MCF 10A (cell line): ENCODE measurements at places on chromosomes 4 and X. TPM values are rescaled to one million over a fixed set of nuclear protein-coding genes. Genes with fewer than 3 reads are reported as not detected.

DNA sequence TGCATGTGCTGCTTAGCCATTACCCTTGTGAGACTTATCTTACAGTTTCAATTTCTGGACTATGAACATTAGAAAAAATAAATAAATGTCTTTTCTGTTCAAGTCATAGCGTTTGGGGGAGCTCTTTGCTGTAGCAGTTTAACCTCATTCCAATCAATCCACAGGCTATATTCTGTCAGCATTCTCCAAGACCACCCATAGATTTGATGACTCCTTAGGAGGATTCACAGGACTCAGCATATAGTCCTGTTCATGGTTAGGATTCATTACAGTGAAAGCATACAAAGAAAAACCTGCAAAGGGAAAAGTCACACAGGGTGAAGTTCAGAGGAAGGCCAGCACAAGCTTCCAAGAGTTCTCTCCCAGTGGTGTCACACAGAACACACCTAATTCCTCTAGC is 180.5 kb downstream of the ADAMTS3 start:
- peaks cover 6% of the 10 kb centered on the region for H3K4me1 ChIP-seq
- H3K4me3 ChIP-seq = no peak overlapping the region
- no peak for DNase-seq
- no peak overlapping the region for H3K27ac ChIP-seq
- H3K27me3 ChIP-seq = no peaks in the 10 kb centered on the region

- peaks cover 35% of the 10 kb centered on the region for H3K4me1 ChIP-seq
- H3K4me3 ChIP-seq = peak overlapping the region; percentile 25
- H3K36me3 ChIP-seq = peaks cover 9% of the 10 kb centered on the region
- H3K27me3 ChIP-seq = no peaks in the 10 kb centered on the region
- peak overlapping the region; percentile 59 for H3K27ac ChIP-seq
- DNase-seq = peak; percentile 53
These were observed 325.2 kb downstream of the CAMK2D start for GRCh38 chr4:113436360-113436759.

DNA sequence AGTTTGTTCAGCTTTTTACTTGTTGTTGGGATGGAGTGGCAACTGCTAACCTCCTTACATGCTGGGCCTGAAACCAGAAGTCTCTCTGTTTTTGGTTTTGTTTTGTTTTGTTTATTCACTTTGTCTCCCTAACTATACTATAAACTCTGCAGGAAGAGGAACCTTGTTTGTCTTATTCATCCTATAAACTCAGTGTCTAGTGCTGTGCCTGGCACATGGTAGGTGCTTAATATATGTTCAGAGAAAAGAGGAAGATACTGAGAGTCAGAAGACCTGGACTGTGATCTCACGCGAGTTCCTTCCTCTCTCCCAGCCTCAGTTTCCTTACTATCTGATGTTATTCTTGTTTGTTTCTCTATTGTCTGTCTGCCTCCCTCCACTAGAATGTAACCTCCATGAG is 71.3 kb downstream of the PRPS1 start:
- no peak overlapping the region for H3K4me3 ChIP-seq
- peak overlapping the region; percentile 46 for H3K27ac ChIP-seq
- H3K36me3 ChIP-seq = peaks cover 4% of the 10 kb centered on the region

GRCh38 chrX:68942840-68943239 is 114.0 kb downstream of the EFNB1 start:
- DNase-seq = no peak
- peaks cover 64% of the 10 kb centered on the region for H3K27me3 ChIP-seq
- H3K4me1 ChIP-seq = peaks cover 7% of the 10 kb centered on the region
- H3K4me3 ChIP-seq = no peak overlapping the region

GRCh38 chrX:30304866-30305265 is 4.3 kb downstream of the NR0B1 start:
- H3K4me3 ChIP-seq = no peak overlapping the region
- peaks cover 17% of the 10 kb centered on the region for H3K27me3 ChIP-seq
- no peaks in the 10 kb centered on the region for H3K36me3 ChIP-seq
- no peak overlapping the region for H3K27ac ChIP-seq
- H3K4me1 ChIP-seq = peaks cover 23% of the 10 kb centered on the region

- DNase-seq = no peak
- H3K27ac ChIP-seq = no peak overlapping the region
- peaks cover 6% of the 10 kb centered on the region for H3K4me1 ChIP-seq
- H3K36me3 ChIP-seq = peaks cover 38% of the 10 kb centered on the region
- no peak overlapping the region for H3K4me3 ChIP-seq
- no peaks in the 10 kb centered on the region for H3K27me3 ChIP-seq
These were observed 26.4 kb downstream of the PRIMPOL start for GRCh38 chr4:184675821-184676492.

DNA sequence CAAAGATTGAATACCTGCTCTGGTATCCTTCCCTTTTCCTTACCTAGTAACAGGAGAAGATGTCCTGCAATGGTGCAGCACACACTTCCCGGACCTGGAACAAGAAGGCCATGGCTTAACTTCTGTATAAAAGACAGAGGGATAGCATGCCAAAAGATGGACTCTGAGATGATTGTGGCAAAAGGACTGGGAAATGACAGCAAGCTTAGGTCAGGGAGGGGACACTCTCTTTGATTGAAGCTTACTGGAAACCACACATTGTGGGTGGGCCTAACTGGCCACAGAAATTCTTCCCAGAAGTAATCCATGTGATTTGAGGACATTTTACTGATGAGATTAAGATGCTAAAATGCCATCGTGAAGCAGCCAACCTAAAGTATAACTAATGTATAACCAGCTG is 71.0 kb upstream of the OTUD4 start:
- DNase-seq = no peak
- no peaks in the 10 kb centered on the region for H3K27me3 ChIP-seq
- no peak overlapping the region for H3K27ac ChIP-seq
- H3K4me3 ChIP-seq = no peak overlapping the region
- no peaks in the 10 kb centered on the region for H3K36me3 ChIP-seq
- no peaks in the 10 kb centered on the region for H3K4me1 ChIP-seq

- DNase-seq = peak; percentile 52
- no peaks in the 10 kb centered on the region for H3K27me3 ChIP-seq
- H3K36me3 ChIP-seq = peaks cover 39% of the 10 kb centered on the region
- H3K4me3 ChIP-seq = peak overlapping the region; percentile 79
These were observed 1.2 kb downstream of the TFE3 start for GRCh38 chrX:49041744-49042580.

GRCh38 chrX:146054311-146054710 is 236.7 kb downstream of the SLITRK2 start:
- H3K27ac ChIP-seq = no peak overlapping the region
- DNase-seq = no peak
- H3K4me1 ChIP-seq = peaks cover 29% of the 10 kb centered on the region
- H3K27me3 ChIP-seq = no peaks in the 10 kb centered on the region
- H3K36me3 ChIP-seq = no peaks in the 10 kb centered on the region
- no peak overlapping the region for H3K4me3 ChIP-seq

DNA sequence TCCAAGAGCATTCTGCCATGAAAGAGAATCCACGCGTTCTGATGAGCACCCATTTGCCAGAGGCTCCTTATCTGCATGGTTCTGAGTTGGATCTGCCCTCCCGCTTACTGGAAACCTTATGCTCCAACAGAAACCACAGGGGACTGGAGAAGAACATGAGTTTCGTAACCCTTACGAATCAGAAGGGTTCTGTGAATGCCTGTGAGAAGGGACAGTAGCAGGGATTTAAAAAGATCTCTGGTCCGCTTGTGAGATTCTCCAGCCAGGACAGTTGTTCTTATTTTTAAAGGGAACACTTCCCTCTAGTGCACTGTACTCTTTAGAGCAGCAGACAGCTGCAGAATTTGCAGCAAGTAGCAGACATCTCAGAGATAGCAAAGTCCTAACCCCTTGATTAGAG is 22.5 kb upstream of the CENPU start:
- peaks cover 30% of the 10 kb centered on the region for H3K4me1 ChIP-seq
- peaks cover 92% of the 10 kb centered on the region for H3K36me3 ChIP-seq
- H3K27me3 ChIP-seq = no peaks in the 10 kb centered on the region

Gene LDB2
- not detected in 2 replicates for total RNA-seq

DNA sequence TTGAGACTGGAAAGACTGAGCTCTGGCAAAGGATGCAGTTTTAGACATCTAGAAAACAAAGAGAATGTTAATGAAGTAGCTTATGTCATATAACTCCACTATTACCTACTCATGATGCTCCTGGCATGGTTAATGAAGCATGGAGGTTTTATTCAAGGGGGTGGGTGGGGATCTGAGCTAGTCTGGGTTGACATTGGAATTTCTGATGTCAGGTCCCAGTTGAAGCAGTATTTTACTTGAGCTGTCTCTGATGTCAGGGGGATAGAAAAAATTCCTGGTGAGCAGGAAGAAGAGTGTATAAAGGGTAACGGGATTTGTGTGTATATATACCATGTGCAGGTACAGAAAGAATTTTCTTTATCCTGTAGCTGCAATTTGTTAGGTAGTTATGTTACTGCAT is 102.0 kb downstream of the ELOVL6 start:
- H3K27me3 ChIP-seq = no peaks in the 10 kb centered on the region
- DNase-seq = no peak
- H3K4me3 ChIP-seq = no peak overlapping the region
- H3K27ac ChIP-seq = no peak overlapping the region

Gene KLF8
- total RNA-seq = 12.6 and 14.0 TPM in 2 replicates

Gene CPZ
- not detected in 2 replicates for total RNA-seq

- H3K27me3 ChIP-seq = no peaks in the 10 kb centered on the region
- H3K27ac ChIP-seq = no peak overlapping the region
- no peak for DNase-seq
- no peak overlapping the region for H3K4me3 ChIP-seq
These were observed 32.3 kb downstream of the PPP3CA start for GRCh38 chr4:101315041-101315440.

Gene MAGEA9
- not detected in 2 replicates for total RNA-seq

DNA sequence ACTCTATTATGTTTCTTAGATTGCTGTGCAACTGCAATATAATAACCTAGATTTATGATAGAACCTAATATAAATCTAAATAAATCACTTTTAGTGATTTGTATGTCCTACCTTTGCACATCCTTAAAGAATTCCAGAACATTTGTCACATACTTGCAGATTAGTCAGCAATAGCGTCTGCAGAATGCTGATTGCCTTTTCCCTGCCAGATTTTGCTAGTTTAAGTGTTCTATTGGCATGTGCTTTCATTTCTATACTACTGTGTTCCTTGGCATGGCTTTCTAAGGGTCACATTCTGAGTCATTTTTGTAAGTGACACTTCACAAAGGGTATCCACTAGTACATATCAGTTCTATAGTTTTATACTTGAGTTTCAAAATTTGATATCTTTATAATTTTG is 303.1 kb upstream of the GIMD1 start:
- H3K27ac ChIP-seq = no peak overlapping the region
- H3K27me3 ChIP-seq = no peaks in the 10 kb centered on the region
- no peaks in the 10 kb centered on the region for H3K36me3 ChIP-seq
